Subcutaneous adipose tissue (tissue), 4 donors: ENCODE measurements at places on chromosomes 12 and 14. TPM values are rescaled to one million over a fixed set of nuclear protein-coding genes. Genes with fewer than 3 reads are reported as not detected.

Gene FZD10
- total RNA-seq: 0.17 TPM

Gene SDSL
- 9.3 TPM for total RNA-seq

Gene GRIP1
- total RNA-seq: not detected

Gene B4GALNT3
- total RNA-seq: 0.22 TPM

Gene DENR
- total RNA-seq: 19.6 TPM

Gene CISTR
- not detected for total RNA-seq

Gene SAMD15
- 0.51 TPM for total RNA-seq

Gene IRF2BPL
- total RNA-seq: 76.7 TPM

Gene AMIGO2
- total RNA-seq: 5.1 TPM

Gene RNU4-1
- total RNA-seq: under 0.01 TPM

Gene SRRM4
- not detected for total RNA-seq

Gene CSRNP2
- 19.9 TPM for total RNA-seq
